ENCODE measurements at places on chromosomes 16 and 17.

DNA sequence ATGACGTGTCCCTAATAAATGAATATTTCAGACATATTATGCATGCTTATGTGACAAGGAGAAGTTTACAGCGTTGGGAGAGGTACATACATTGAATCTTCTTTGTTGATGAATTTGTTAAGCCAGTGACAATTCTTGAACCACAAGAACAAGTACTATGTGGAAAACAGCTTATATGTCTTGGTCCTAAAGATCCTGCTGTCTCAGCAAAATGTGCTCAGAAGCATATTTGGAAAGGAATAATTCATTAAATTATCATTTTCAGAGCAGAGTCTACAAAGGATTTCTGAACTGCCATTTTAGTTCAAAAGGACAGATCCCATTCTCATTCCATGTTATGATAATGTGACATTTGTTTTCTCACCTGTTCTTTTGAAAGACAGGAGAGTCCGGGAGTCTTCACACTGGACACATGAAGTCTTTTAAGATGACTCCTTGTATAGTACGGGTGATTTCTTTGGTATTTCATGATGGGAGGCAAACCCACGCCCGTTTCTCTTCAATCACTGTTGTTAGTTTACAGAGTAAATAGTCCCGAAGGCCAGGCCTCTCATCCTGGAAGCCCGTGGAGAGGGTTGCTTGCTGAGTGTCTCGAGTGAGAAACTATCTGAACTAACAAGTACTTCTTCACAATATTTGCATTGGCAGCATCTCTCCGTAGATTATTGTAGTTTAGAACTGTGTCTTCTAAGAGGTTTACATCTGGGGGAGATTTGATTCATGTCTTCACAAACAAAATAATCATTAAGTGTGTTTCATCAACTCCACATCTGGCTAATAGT is 26.7 kb downstream of the VPS35L start:
- DNase-seq, result no peak
- no peaks in the 10 kb centered on the region for H3K27me3 ChIP-seq
- H3K27ac ChIP-seq, result no peak overlapping the region
- H3K36me3 ChIP-seq, result peaks cover 13% of the 10 kb centered on the region

GRCh38 chr16:77759201-77759600 is 29.2 kb upstream of the VAT1L start:
- peaks cover 4% of the 10 kb centered on the region for H3K4me1 ChIP-seq
- no peak for DNase-seq
- H3K27ac ChIP-seq, result no peak overlapping the region
- H3K36me3 ChIP-seq, result no peaks in the 10 kb centered on the region
- H3K4me3 ChIP-seq, result no peak overlapping the region

DNA sequence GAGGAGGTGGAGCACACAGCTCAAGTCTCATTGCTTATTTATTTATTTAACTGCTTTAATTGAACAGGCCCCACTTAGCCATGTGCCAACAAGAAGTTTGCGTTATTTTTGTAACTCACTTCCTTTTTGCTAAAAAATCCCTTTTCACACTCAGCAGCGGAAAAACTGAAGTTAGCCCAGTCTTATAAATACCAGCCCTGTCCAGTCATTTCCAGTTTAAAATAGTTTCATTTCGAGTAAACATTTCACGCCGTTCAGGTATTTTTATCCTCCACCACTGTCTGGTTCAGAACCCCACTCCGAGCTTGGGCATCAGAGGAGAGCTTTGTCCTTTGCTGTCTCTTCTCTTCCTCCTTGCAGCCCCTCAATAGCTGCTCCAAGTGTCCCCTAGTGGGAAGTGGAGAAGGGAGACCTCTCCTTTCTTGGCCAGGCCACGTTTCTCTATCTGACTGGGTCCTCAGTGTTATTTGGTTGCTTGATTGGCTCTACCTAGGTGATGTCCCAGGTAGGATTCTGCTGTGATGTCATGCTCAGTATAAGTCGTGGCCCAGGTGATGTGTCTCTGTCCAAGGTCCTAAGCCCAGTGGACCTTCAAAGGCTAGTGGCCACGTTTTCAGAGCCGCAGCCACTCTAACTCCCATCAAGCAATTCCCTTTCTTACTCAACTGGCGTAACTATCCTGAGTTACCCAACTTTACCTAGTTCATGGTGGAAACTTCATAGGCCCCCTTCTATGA is 53.0 kb upstream of the GAS7 start:
- H3K27ac ChIP-seq, result no peak overlapping the region
- H3K36me3 ChIP-seq, result no peaks in the 10 kb centered on the region
- H3K4me1 ChIP-seq, result no peaks in the 10 kb centered on the region

GRCh38 chr17:586920-587685 is 127.5 kb downstream of the VPS53 start:
- peaks cover 6% of the 10 kb centered on the region for H3K36me3 ChIP-seq
- DNase-seq, result no peak
- H3K4me3 ChIP-seq, result no peak overlapping the region
- no peaks in the 10 kb centered on the region for H3K27me3 ChIP-seq
- H3K27ac ChIP-seq, result no peak overlapping the region
- H3K4me1 ChIP-seq, result no peaks in the 10 kb centered on the region

- DNase-seq, result no peak
- no peaks in the 10 kb centered on the region for H3K4me1 ChIP-seq
- H3K4me3 ChIP-seq, result no peak overlapping the region
- no peak overlapping the region for H3K27ac ChIP-seq
- H3K27me3 ChIP-seq, result no peaks in the 10 kb centered on the region
- H3K36me3 ChIP-seq, result no peaks in the 10 kb centered on the region
Observed at GRCh38 chr17:49365667-49366066, 3.6 kb upstream of the ZNF652 start.

GRCh38 chr17:81579821-81580321 is 27.7 kb upstream of the FAAP100 start:
- no peak overlapping the region for H3K27ac ChIP-seq
- H3K27me3 ChIP-seq, result no peaks in the 10 kb centered on the region
- peaks cover 25% of the 10 kb centered on the region for H3K4me1 ChIP-seq

- no peaks in the 10 kb centered on the region for H3K36me3 ChIP-seq
- no peak overlapping the region for H3K4me3 ChIP-seq
- DNase-seq, result no peak
Observed at GRCh38 chr16:22977294-22977697, 163.3 kb downstream of the HS3ST2 start.

DNA sequence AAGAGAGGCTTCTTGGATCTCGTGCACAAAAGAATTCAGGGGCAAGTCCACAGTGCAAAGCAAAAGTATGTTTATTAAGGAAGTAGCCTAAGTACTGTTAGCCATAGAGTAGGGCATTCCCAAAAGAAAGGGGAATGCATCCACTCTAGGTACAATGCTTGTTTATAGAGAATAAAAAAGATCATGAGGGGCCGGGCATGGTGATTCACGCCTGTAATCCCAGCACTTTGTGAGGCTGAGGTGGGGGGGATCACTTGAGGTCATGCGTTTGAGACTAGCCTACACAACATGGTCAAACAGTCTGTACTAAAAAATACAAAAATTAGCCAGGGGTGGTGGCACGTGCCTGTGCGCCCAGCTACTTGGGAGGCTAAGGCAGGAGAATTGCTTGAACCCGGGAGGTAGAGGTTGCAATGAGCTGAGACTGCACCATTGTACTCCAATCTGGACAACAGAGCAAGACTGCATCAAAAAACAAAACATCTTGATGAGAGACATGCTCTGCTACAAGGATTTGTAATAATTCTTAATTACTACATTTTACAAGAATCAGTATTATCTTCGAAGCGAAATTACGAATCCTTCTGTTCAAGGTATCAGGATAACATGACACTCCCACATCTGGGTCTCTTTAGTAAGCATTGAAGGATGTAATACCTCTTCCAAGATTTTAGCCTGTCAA is 191.6 kb downstream of the CPPED1 start:
- H3K4me3 ChIP-seq, result no peak overlapping the region
- H3K4me1 ChIP-seq, result no peaks in the 10 kb centered on the region
- DNase-seq, result no peak
- H3K27ac ChIP-seq, result no peak overlapping the region
- no peaks in the 10 kb centered on the region for H3K27me3 ChIP-seq
- no peaks in the 10 kb centered on the region for H3K36me3 ChIP-seq

- no peak overlapping the region for H3K27ac ChIP-seq
- H3K4me3 ChIP-seq, result no peak overlapping the region
- H3K27me3 ChIP-seq, result no peaks in the 10 kb centered on the region
- no peaks in the 10 kb centered on the region for H3K36me3 ChIP-seq
- H3K4me1 ChIP-seq, result peaks cover 3% of the 10 kb centered on the region
Observed at GRCh38 chr16:20768818-20769217, 5.0 kb downstream of the ACSM3 start.

DNA sequence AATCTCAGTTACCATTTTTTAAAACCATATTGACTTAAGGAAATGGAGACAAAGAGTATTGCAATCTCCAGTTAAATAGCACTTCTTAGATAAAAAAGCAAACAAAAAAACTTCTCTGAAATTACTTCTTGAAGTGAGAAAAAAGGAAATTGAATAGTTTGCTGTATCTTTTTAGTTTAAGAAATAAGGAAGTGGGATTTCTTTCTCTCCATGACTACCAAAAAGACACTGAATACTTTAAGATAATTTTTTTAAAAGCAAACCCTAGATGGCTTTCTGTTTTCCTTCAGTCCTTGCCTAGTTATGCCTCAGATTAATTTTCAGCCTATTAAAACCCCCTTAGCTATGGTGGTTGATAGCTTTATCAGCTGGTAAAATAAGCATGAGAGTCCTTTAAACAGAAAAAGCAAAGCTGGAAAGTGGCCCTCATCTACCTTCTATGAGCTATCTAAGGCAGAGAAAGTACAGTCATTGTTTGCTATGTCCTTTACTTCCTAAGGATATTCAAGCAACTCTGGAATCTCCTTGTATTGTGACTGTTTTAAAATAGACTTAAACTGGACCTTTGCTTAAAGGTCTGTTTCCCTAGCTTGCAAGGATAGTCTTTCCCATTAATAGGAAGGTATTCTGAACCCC is 28.6 kb downstream of the TPPP3 start:
- no peaks in the 10 kb centered on the region for H3K4me1 ChIP-seq
- H3K27ac ChIP-seq, result no peak overlapping the region
- no peaks in the 10 kb centered on the region for H3K27me3 ChIP-seq
- no peak overlapping the region for H3K4me3 ChIP-seq
- H3K36me3 ChIP-seq, result no peaks in the 10 kb centered on the region
- DNase-seq, result no peak

DNA sequence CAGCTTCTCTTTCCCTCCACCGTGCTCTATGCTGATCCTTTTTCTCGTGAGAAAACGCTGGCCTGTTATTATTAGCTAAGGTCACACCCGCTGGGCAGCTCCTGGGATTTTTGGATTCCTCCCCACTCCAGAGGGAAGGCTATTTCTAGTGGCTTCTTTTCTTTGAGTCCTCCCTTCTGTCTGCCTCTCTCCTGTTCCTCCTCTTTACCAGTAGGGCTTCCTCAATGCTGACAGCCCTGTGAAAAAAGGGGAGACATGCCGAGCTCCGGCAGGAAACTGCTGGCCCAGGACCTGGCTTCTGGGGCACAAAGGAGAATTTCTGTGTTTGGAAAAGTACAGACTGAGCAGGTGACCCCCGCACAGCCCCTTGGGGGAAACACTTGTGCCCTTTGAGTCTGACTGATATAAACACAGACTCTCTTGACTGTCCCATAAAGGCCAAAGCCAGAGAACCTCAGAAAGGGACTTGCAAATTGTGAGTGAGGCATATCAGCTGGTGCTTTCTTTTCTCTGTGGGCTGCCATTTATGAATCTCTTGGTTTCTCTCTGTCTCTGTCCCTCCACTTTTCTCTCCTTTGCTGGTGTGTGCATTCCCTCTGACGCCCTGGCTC is 14.0 kb upstream of the RNF135 start:
- H3K27me3 ChIP-seq, result no peaks in the 10 kb centered on the region
- no peaks in the 10 kb centered on the region for H3K4me1 ChIP-seq
- H3K27ac ChIP-seq, result peak overlapping the region; percentile 53
- H3K4me3 ChIP-seq, result no peak overlapping the region

DNA sequence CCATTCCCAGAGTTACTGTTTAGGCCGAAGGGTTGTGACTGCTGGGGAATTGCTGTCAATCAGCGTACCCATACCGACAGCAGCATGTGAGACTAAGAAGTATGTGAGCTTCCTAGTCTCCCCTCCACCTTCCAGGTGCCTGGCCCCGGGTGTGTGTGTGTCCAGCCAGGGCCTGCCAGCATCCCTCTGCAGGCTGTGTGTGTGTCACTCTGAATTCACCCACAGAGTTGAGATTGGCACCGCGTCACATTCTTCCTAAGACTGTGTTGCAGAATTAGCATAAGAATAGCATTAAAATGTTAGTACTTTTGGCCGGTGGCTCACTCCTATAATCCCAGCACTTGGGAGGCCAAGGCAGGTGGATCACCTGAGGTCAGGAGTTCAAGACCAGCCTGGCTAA is 31.8 kb downstream of the PRMT7 start:
- H3K4me1 ChIP-seq, result no peaks in the 10 kb centered on the region
- no peaks in the 10 kb centered on the region for H3K27me3 ChIP-seq
- H3K36me3 ChIP-seq, result peaks cover 95% of the 10 kb centered on the region
- no peak for DNase-seq
- H3K27ac ChIP-seq, result no peak overlapping the region

DNA sequence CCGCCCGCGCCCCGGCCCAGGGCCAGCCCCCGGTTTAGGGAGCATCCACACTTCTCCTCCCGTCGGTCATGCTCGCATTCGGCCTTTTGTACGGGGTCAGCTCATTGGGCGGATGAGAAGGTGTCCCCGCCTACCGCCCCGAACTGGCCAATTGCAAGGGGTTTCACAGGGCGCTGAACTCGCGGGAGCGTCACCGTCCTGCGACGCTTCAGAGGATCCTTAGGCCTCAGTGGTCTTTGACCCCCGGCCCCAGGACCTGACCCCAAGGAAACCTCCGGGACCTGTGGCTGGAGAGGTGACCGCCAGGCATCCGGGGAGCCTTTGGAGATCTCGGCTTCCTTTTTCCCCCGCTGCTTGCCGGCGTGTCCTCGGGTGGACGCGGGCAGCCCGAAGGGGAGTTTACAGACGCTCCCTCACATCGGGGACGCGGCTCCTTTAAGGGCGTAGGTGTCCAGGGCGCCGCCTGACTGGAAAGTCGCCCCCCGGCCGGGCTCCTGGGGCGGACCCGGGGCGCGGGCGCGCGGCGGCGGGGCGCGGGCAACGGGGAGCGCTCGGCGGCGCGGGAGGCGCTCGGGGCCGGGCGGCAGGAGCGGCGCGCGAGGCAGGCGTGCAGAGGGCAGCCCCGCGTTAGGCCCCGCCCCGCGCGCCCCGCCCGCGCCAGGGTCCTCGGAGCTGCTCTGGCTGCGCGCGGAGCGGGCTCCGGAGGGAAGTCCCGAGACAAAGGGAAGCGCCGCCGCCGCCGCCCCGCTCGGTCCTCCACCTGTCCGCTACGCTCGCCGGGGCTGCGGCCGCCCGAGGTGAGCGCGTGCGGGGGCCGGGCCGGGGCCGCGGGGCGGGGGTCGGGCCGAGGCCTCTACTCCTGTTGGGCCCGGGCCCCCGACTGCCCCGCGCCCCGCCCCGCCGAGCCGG is at the start of gene UBE2I:
Gene UBE2I, plus strand, starts transcription at position 660 of the 909 bp plus-strand sequence. CDS start 4,395 bp downstream, outside the sequence.
- peak within 1 kb of the TSS; percentile 95 for H3K27ac ChIP-seq
- DNase-seq, result peak; percentile 98
- H3K36me3 ChIP-seq, result peaks cover 4% of the 10 kb centered on the region
- H3K4me3 ChIP-seq, result peak within 1 kb of the TSS; percentile 84
- H3K27me3 ChIP-seq, result no peaks in the 10 kb centered on the region

DNA sequence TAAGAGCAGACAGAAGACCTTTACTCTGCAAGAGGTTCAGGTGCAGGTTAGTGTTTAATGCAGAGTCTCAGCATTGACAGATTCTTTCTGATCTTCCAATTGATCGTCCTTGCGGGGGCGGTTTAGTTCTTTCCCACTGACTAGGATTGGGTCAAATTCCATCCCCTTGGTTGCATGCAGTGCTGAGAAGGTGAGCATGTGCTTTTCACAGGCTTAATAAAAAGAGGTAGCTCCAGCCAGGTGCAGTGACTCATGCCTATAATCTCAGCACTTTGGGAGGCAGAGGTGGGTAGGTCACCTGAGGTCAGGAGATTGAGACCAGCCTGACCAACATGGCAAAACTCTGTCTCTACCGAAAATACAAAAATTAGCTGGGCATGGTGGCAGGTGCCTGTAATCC is 7.5 kb upstream of the ITGAD start:
- H3K4me3 ChIP-seq, result no peak overlapping the region
- H3K36me3 ChIP-seq, result no peaks in the 10 kb centered on the region
- no peak overlapping the region for H3K27ac ChIP-seq
- H3K4me1 ChIP-seq, result no peaks in the 10 kb centered on the region
- H3K27me3 ChIP-seq, result no peaks in the 10 kb centered on the region
- DNase-seq, result no peak
